Renal cortex interstitium (tissue), 15 donors: ENCODE measurements at places on chromosomes 6 and 20.

DNA sequence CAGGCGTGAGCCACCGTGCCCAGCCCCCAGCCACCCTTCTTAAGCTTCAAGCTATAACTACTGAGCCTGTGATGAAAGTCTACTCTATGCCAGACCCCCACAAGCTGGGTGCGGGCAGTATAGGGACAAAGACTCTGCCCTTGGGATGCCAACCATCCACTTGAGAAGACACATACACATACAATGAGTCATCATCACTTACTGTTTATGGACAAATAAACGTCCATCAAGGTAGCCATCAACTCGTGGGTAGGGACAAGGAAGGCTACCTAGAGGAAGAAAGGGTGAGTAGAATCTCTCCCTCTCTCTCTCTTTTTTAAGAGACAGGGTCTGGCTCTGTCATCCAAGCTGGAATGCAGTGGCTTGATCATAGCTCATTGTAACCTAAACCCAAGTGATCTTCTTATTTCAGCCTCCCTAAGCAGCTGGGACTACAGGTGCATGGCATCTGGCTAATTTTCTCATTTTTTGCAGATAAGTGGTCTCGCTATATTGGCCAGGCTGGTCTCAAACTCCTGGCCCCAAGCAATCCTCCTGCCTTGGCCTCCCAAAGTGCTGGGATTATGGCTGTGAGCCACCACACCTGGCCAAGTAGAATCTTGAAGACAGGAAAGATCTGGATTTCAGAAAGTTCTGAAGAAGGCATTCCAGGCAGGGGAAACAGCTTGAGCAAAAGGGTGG lies 2.6 kb upstream of the TP53INP2 start:
- no peak for DNase-seq

DNA sequence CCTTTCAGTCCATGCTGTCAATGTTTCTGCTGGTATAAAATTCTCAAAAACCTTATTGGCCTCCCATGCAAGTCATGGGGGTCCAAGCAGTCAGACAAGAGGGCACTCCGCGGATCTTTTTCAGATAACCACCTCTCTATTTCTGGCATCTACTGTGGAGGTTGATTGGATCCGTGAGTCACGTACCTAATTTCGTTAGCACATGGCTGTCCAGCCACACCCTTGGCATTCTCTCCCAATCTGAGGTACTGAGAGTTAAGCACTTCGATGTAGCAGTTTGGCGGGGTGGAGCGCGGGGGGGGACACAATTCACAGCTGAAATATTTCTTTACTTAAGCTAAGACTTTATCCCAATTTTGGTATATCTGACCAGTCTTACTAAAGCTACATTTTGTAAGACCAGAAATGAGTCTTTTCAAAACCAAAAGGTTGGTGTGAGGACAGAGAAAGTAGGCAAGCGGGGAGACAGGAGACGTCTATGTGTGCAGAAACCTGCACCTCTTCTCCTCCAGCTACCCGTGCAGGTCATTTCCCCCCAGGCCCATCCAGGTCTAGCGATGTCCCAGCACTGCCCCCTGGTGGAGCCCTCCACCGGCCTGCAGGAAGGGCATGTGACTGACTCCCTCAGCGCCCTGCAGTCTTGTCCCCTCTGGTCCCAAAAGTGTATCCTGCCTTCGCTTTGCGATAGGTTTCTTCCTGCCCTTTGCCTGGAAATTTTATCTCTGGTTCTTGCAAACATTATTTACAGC lies 113.1 kb downstream of the ADAT2 start:
- no peak for DNase-seq

DNA sequence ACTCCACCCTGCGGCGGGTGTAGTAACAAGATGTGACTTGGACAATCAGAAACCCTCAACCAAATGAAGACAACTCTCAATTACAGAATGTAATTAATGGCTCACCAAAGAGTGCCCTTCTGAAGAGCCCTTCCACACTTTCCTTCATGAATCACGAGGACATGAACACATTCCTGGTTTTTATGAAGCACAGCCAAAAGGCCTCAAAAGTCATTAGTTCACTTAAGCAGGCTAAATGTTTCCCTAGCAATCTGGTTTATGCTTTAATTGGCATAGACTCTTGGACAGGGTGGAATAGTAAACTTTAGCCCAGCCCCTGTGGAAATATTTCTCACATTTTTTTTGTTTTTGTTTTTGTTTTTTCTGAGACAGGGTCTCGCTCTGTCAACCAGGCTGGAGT lies 20.5 kb downstream of the CPNE5 start:
- DNase-seq: no peak

GRCh38 chr20:32779500-32780211 lies 17.5 kb downstream of the DNMT3B start:
- DNase-seq: no peak

DNA sequence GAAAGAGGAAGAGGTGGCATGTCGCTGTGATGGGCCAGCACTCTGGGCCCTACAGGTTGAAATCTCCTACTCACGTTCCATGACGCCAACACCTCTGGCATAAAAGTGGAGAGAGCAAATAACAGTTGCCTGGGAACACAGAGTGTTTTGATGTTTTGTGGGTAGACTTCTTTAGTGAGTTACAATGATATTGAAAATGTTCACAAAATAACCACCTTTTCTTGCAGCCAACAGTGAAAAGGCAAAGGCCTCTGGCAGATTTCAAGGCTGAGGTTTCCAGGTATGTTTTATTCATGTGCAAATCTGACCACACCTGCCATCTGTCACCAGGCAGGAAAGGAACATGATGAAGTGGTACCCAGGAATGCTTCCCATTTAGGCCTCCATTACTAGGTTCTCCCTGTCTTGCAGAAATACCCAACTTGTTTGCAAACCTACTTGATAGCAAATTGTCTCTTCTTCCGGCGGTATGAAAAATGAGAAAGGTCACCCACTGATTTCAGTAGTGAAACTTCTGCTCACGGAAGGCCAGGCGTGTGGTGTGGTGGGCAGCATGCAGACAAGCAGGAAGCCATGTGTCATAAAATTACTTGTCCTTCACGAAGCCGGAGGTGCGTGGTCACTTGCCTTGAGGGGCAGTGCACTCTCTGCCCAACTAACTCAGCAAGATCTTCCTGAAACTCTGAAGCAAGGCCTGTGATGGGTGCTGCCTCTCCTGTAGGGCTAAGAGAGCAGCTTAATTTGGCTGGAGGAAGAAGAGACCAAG lies 299.1 kb upstream of the PRDM1 start:
- DNase-seq: no peak

GRCh38 chr6:116298973-116299372 lies 19.2 kb upstream of the TSPYL1 start:
- DNase-seq: no peak

- DNase-seq: no peak
Measured at GRCh38 chr20:17969278-17969883, 563 bp downstream of the MGME1 start.

DNA sequence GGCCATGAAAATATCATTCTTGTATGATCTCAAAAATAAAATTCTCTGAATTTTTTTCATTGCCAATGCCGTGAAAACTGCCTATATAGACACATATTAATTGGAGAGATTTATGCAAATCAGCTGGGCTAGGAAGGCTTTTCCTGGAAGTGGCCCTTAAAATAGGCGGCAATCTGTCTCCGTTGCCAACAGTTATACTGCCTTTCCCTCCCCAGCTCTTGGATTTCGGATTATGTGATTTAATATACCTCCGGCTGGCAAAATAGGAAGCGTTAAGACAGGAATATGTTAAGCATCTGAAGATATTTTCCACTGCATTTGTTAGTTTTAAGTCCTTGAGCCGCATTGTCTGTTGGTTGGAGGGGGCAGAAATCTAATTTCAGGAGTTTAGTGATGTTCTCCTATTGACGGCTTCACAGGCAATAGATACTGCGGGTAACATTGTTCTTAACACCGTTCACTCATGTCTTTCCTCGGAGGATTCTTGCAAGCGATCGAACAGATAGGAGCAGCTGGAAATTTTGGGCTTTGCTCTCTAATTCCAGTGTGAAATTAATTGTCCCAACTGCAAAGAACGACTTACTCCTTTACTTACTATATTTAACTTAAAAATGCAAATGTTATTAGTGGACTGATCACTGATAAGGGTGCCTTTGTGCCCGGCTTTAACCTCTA lies 113.3 kb downstream of the LINC00237 start:
- no peak for DNase-seq

DNA sequence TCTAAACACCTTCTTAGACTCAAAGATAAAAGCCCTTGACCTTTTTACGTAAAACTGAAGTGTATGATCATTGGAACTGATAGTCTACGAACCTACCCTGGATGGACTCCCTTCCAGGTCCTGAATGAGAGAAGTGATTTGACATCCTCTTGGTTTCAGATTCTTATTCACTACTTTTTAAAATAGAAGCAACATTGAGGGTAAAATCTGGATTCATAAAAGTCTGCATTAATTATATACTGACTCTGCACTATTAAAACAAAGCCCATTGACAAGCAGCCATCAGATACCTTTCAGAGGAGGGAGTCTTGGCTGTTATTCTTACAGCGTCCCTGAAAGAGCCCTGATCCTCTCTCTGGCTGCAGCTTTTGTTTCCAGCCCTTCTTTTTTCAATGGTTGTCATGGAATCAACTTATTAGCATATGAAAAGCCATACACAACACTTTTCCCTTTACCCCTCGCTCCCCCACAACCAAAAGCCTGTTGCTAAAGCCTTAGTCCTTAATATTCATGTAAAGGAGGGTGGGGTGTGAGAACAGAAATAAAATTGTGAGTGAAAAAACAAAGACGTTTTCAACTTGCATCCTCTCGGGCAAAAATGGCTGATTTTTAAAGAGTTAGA lies 270.0 kb upstream of the MARCKS start:
- DNase-seq: no peak

DNA sequence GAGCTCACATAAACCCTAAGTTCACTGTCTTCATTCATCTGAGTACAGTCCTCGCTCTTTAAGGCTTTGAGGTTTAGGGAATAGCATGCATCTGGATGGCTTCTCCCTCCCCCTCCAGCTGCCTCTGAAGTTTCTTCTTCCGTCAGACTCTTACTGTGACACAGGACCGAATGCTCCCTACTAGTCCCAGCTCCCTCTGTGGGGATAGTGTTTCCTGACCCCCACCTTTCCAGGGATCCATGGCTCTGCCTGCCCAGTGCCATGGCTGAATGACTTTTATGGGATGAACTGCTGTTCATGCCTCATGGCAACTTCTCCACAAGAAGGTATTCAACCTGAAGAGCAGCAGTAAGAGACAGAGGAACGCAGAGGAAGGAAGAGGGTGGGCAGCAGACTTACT lies 79.8 kb upstream of the EMILIN3 start:
- peak; percentile 64 for DNase-seq

DNA sequence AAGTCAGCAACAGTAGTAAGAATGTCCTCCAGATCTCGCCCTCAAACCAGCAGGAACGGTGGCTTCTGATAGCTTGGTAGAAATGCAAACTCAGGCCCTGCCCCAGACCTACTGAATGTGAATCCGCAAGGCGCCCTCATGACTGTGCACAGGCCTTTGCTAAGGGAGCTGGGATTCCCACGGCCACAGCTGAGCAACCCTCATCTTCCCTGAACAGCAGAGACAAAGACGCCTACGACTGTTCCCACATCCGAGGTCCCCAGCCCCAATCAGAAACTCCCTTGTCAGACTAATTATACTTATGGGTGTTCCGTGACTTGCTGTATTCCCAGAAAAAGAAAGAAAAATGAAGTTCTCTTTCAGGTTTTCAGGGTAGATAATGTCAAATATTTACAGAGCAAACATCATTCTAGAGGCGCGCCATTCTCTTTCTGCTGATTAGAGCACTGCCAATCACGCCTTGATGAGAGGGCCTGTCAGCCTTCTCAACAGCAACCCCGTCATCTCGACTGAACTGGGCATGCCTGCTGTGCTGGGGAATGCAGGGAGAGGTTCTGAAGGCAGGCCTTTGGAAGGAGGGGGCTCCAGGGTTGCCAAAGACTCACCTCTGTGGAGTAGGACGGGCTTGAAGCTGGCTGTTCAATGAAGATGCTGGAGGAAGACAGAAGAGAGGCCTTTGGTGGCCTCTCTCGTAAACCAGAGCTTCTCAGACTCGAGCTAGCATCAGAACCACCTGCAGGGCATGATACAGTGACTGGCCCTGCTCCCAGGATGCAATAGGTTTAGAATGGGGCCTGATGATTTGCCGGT lies 79.9 kb downstream of the ZNF217 start:
- no peak for DNase-seq

- DNase-seq: no peak
Measured at GRCh38 chr6:107637316-107638315, 147.7 kb downstream of the SOBP start.

- DNase-seq: no peak
Measured at GRCh38 chr6:47144306-47144705, 102.2 kb upstream of the ADGRF1 start.

- DNase-seq: no peak
Measured at GRCh38 chr20:4726710-4727397, 5.1 kb downstream of the PRND start.

- DNase-seq: no peak
Measured at GRCh38 chr6:6317386-6317785, 3.1 kb downstream of the F13A1 start.

GRCh38 chr6:110776413-110776812 lies 38.9 kb downstream of the CDK19 start:
- no peak for DNase-seq

DNA sequence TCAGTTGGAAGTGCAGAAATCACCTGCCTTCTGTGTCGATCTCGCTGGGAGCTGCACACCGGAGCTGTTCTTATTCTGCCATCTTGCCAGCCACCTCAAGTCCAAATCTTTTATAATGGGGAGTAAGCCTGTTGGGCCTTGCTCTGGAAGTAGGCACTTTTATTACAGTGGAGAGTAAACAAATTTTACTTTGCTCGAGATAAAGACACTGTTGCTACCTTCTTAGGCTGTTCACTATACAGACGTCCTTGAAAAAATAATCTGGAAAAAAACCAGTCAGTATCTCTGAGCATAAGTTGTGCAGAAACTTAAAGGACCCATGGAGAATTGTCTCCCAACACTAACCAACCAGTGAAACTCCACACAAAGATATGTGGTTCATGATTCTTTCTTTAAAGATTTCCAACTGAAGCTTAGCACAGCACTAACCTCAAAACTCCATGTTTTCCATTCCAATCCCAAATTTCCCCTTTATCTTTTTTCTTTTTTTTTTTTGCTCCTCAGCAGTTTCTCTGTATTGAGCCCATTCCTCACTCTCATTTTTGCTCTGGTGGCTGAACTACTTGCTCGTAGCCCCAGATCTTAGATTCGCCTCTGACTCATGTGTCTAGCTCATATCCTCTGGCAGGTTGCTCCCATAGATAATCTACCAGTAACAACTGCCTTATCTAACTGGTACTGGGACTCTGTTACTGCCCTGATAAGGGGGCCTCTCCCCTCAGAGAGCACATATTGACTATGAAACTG lies 34.3 kb upstream of the COL9A1 start:
- DNase-seq: no peak

GRCh38 chr6:155584006-155584405 lies 128.4 kb upstream of the NOX3 start:
- DNase-seq: no peak

DNA sequence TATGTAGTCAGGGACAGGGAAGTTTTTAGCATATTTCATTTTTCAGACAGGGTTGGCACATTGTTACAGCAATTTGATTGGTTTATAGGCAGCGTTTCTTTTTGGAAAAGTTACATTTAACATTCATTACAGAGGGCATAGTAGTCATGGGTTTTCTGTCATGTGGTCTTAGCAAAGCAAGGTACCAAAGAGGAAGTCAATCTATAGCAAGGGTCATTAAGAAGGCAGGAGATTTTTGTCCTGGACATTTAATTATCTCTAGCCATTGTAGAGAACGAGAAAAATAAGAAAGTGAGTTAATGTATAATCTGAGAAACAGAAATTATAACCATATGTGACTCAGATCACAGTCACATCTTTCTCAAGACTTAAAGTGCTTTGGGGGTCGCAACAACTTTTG lies 47.4 kb downstream of the TPD52L1 start:
- DNase-seq: no peak
